ENCODE measurements at places on chromosomes 7 and 10.
A peak's percentile ranks its signal among the peaks of the same experiment; 100 is the strongest.

GRCh38 chr10:99533496-99534449 is 1.0 kb downstream of the NKX2-3 start:
- H3K27me3 ChIP-seq = peaks cover 3% of the 10 kb centered on the region
- H3K4me3 ChIP-seq = no peak overlapping the region
- H3K36me3 ChIP-seq = no peaks in the 10 kb centered on the region
- H3K27ac ChIP-seq = no peak overlapping the region
- DNase-seq = no peak
- no peaks in the 10 kb centered on the region for H3K4me1 ChIP-seq

DNA sequence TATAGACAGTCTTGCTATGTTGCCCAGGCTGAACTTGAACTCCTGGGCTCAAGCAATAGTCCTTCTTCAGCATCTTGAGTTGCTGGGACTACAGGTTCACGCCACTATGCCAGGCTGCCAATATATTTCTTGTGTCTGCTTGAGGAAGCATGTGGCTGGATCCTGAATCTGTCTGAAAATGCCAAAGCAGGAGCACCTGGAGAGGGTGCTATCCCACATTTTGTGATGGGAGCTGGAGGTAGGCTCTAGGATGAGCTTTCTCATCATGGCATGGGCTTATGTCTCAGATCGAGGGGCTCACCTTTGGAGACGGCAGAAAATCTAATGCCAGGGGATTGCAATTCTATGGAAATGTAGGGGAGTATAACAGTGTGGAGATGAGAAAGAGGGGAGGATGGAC is 744.2 kb downstream of the GRID1 start:
- no peaks in the 10 kb centered on the region for H3K36me3 ChIP-seq
- no peaks in the 10 kb centered on the region for H3K4me1 ChIP-seq
- DNase-seq = no peak
- no peak overlapping the region for H3K27ac ChIP-seq

GRCh38 chr10:123141791-123142700 is 5.9 kb upstream of the HMX2 start:
- H3K4me3 ChIP-seq = no peak overlapping the region
- H3K4me1 ChIP-seq = peaks cover 8% of the 10 kb centered on the region
- no peak overlapping the region for H3K27ac ChIP-seq
- no peaks in the 10 kb centered on the region for H3K27me3 ChIP-seq

DNA sequence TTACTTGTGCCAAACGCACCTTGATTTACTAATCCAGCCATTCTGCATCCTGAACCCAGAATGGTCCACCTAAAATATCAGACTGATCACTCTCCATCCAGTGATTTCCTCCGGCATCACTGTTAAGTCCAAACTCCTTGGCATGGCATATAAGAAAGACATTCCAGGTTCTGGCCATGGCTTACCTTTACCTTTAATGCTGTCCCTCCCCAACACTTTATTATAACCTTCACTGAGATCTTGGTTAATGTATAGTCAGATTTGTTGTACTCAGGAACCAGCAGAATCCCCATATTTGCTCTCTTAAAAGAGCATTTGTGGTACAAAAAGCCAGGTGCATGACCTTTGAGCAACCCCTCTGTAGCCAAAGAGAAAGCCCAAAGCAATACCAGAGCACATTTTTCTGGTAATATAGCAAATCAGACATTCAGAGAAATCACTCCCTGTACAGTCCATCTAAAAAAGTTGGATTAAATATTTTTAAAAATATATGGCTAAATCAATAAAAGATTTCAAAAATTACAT is 10.2 kb downstream of the UMAD1 start:
- no peak overlapping the region for H3K27ac ChIP-seq
- H3K4me3 ChIP-seq = no peak overlapping the region
- H3K36me3 ChIP-seq = no peaks in the 10 kb centered on the region

GRCh38 chr10:15505329-15505728 is 134.2 kb upstream of the FAM171A1 start:
- H3K27me3 ChIP-seq = peaks cover 62% of the 10 kb centered on the region
- no peak overlapping the region for H3K4me3 ChIP-seq
- no peaks in the 10 kb centered on the region for H3K36me3 ChIP-seq
- no peak overlapping the region for H3K27ac ChIP-seq
- no peaks in the 10 kb centered on the region for H3K4me1 ChIP-seq

- peaks cover 10% of the 10 kb centered on the region for H3K36me3 ChIP-seq
- H3K4me1 ChIP-seq = no peaks in the 10 kb centered on the region
- H3K27ac ChIP-seq = no peak overlapping the region
- no peaks in the 10 kb centered on the region for H3K27me3 ChIP-seq
- no peak overlapping the region for H3K4me3 ChIP-seq
Observed at GRCh38 chr7:7607010-7607409, 33.5 kb upstream of the UMAD1 start.

DNA sequence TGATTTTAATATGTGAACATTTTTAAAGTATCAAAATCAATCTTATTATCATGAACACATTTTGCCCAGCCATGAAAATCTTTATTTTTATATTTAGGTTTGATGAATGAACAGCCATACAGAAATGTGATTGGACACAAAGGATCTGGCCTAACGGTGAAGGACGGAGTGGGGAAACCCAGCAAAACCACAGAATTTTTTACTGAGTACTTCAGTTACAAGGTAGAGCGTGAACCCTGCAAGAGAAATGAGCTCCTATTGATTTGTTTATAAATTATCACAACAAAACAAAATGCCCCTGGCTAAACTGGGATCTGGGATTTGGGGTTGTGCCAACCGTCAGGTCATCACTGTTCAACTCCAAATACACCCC is 118.8 kb downstream of the JAZF1 start:
- no peaks in the 10 kb centered on the region for H3K36me3 ChIP-seq
- no peaks in the 10 kb centered on the region for H3K27me3 ChIP-seq
- H3K27ac ChIP-seq = no peak overlapping the region
- DNase-seq = no peak

DNA sequence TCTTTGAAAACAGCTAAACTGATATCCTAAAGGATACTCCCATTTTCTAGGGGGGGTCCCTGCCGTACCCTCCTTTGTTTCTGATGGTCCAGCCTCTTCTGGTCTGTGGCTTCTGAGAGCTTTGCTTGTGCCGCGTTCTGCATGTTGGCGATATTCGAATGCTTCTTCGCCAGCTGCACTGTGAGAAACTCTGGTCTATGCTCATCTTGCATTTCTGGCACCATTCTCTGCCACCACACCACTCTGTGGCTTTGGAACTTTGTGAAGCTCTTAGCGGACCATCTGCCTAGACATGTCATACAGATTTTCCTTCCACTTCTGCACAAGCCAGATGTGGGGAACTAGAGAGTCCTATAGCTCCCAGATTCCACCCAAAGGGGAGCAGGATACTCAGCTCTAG is 197.2 kb downstream of the REEP3 start:
- H3K4me1 ChIP-seq = peaks cover 45% of the 10 kb centered on the region
- H3K27me3 ChIP-seq = no peaks in the 10 kb centered on the region
- no peak overlapping the region for H3K4me3 ChIP-seq
- no peak overlapping the region for H3K27ac ChIP-seq
- DNase-seq = no peak

- no peaks in the 10 kb centered on the region for H3K36me3 ChIP-seq
- no peaks in the 10 kb centered on the region for H3K4me1 ChIP-seq
- H3K27me3 ChIP-seq = peaks cover 80% of the 10 kb centered on the region
- no peak for DNase-seq
- H3K4me3 ChIP-seq = no peak overlapping the region
Observed at GRCh38 chr10:99368646-99369045, 39.5 kb downstream of the CNNM1 start.

GRCh38 chr7:1192171-1192676 is 32.2 kb upstream of the ZFAND2A start:
- H3K4me3 ChIP-seq = no peak overlapping the region
- no peaks in the 10 kb centered on the region for H3K36me3 ChIP-seq
- no peak overlapping the region for H3K27ac ChIP-seq
- H3K27me3 ChIP-seq = peaks cover 6% of the 10 kb centered on the region
- H3K4me1 ChIP-seq = no peaks in the 10 kb centered on the region
- DNase-seq = no peak

GRCh38 chr7:139479620-139480019 is 3.9 kb downstream of the KLRG2 start:
- H3K27me3 ChIP-seq = no peaks in the 10 kb centered on the region
- peaks cover 3% of the 10 kb centered on the region for H3K4me1 ChIP-seq
- H3K27ac ChIP-seq = no peak overlapping the region
- no peak for DNase-seq

GRCh38 chr10:133294189-133294588 is 14.5 kb downstream of the TUBGCP2 start:
- H3K36me3 ChIP-seq = no peaks in the 10 kb centered on the region
- no peaks in the 10 kb centered on the region for H3K27me3 ChIP-seq
- no peak overlapping the region for H3K4me3 ChIP-seq
- no peak overlapping the region for H3K27ac ChIP-seq
- H3K4me1 ChIP-seq = no peaks in the 10 kb centered on the region

DNA sequence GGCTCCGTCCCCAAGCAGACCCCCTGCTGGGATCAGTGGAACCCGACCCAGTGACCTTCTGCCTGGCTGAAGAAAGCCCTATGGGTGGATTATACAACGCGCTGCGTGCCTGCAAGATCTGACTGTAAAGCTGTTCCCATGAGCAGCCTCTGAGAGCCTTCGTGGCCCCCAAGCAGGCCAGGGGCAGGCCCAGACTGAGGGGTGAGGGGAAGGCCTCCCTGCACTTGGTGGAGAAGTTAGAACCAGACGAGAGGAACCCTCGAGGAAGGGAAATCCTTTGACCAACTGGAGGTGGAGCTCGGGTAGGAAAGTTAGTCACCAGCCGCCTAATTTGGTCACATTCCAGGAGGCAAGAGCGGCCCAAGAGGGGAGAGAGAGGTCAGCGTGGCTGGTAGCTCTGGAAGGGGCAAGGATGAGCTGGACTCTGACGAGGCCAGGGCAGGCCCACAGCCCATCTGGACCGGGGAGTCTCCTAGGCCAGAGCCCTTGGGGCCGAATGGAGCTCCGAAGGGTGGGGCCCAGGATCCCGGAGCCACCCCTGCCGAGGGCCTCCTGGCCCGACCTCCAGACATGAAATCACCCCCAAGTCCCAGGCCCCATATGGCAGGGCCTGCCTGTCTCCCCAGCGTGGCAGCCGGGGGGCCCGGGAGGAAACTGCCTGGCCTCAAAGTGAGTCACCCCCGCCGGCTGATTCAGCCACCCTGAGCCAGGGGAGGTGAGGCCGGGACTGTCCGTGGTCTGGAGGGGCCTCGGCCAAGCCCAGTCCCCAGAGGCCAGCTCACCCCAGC is 23.3 kb upstream of the PDGFA start:
- H3K4me1 ChIP-seq = peaks cover 32% of the 10 kb centered on the region
- peak overlapping the region; percentile 30 for H3K27ac ChIP-seq

DNA sequence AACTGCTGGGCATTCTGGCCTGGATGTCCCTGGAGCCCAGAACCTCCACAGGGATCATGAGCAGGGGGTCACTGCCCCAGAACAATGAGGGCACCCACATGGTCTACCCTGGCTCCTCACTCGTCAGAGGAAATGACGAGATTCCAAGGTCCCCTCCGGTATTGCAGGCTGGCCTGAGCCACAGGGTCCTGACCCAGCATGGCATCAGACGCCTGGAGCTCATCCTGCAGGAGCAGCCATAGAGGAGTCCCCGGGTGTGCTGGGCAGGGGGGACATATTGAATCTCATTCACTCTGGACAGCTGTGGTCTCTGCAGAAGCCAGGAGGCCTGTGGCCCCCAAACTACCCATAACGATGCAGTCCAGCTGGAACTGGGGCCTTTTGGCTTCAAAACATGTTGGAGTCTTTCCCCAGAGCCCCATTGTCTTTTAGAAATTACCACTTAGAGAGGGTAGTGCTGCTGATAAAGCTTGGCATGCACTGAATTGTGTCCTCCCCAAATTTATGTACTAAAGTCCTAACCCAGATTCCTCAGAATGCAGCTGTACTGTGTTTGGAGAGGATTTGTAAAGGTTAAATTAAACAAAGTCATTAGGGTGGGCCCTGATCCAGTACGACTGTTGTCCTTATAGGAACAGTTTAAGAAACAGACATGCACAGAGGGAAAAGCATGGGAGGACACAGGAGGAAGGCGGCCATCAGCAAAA is 27.7 kb downstream of the ANXA8 start:
- no peak for DNase-seq
- H3K36me3 ChIP-seq = no peaks in the 10 kb centered on the region
- no peaks in the 10 kb centered on the region for H3K4me1 ChIP-seq
- no peaks in the 10 kb centered on the region for H3K27me3 ChIP-seq
- no peak overlapping the region for H3K4me3 ChIP-seq

GRCh38 chr7:141221007-141221612 is 147.2 kb downstream of the TMEM178B start:
- H3K4me1 ChIP-seq = no peaks in the 10 kb centered on the region
- H3K27ac ChIP-seq = no peak overlapping the region
- no peaks in the 10 kb centered on the region for H3K36me3 ChIP-seq
- no peak overlapping the region for H3K4me3 ChIP-seq
- peaks cover 6% of the 10 kb centered on the region for H3K27me3 ChIP-seq
- DNase-seq = no peak

GRCh38 chr7:128745706-128746105 is 6.5 kb downstream of the CALU start:
- peaks cover 20% of the 10 kb centered on the region for H3K36me3 ChIP-seq
- H3K4me1 ChIP-seq = peaks cover 11% of the 10 kb centered on the region
- H3K27me3 ChIP-seq = no peaks in the 10 kb centered on the region
- no peak overlapping the region for H3K4me3 ChIP-seq
- H3K27ac ChIP-seq = no peak overlapping the region

DNA sequence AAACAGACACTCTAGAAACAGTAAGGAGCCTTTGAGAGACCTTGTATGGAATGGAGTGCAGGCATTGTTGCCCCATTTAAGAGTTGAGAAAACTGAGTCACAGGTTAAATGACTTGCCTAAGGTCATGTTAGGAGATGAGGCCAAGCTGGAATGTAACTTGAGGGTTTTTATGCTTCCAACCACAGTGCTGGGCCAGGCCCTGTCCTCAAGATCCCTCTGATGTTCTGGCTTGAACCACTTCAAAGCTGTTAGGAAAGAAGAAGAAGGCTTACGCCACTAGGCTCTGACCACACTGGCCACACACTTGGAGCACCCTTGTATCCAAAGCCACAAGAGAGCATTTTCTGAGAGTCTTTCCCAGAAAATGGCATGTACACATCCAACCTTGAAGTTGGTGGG is 42.7 kb downstream of the PLAU start:
- no peaks in the 10 kb centered on the region for H3K27me3 ChIP-seq
- no peak overlapping the region for H3K4me3 ChIP-seq
- no peak overlapping the region for H3K27ac ChIP-seq
- H3K4me1 ChIP-seq = peaks cover 21% of the 10 kb centered on the region
- DNase-seq = no peak

GRCh38 chr7:44293561-44294324 is 31.7 kb downstream of the CAMK2B start:
- H3K27ac ChIP-seq = no peak overlapping the region
- no peaks in the 10 kb centered on the region for H3K4me1 ChIP-seq
- no peak overlapping the region for H3K4me3 ChIP-seq
- no peaks in the 10 kb centered on the region for H3K36me3 ChIP-seq

- H3K4me3 ChIP-seq = no peak overlapping the region
- no peak for DNase-seq
- no peaks in the 10 kb centered on the region for H3K36me3 ChIP-seq
- H3K4me1 ChIP-seq = no peaks in the 10 kb centered on the region
- H3K27ac ChIP-seq = no peak overlapping the region
Observed at GRCh38 chr10:44033008-44033407, 351.9 kb downstream of the CXCL12 start.

Measured in HCT116 (cell line).